ENCODE measurements at places on chromosomes 5 and 9.

- DNase-seq: no peak
Measured at GRCh38 chr5:164137095-164137494, 631.7 kb downstream of the MAT2B start.

- no peak for DNase-seq
Measured at GRCh38 chr5:62578540-62578939, at the start of gene LRRC70. Gene LRRC70, plus strand, starts transcription at chr5:62578819. Its CDS starts 620 bp downstream, at chr5:62579439.

- no peak for DNase-seq
Measured at GRCh38 chr9:133477461-133477860, 1.4 kb downstream of the SLC2A6 start.

DNA sequence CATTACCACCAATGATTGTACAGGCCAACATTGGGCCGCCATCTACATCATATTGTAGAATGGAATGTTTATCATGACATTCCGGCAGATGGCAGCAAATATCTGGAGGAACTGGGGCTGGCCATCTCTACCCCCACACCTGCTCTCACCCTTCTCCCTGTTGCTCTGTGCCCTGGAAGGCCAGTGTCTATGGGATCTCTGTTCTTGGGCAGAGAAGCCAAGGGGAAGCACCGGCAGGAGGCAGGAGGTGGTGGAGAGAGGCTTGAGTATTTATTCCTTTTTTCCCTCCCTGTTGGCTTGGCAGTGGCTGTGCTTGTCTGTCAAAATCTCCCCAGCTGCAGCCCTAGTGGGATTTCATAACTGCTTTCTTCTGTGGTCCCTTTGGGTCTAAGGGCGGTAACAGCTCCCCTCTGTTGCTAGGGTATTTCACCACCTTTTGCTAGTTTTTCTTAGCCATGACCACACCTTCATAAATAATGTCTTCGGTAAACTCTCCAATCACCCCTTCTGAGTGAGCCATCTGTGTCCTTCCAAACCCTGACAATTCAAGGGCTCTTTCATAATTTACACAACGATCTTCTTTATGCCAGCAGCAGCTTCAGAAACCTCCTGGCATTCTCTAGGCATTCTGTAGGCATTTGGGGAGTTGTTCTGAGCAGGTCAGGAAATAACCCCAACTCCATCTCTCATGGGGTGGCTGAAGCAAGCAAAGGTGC is 225.8 kb downstream of the MELK start:
- DNase-seq: no peak

DNA sequence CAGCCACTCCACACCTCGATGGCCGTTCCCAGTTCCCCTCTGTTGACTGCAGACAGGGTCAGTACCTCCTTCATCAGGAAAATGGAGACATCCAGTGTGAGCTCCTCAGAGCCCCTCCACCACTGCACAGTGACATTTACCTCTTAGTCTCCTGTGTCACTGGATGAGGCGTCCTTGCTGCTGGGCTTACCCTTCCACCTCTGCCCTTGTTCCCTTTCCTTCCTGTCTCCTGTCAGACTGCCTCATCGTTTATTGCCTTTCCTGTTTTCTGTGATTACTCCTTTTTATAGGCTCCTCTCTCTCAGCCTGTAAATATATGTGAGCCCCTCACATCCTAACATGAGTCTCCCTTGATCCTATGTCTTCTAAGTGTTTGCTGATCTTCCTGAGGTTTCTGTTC is 23.2 kb upstream of the SPTAN1 start:
- DNase-seq: no peak
